ENCODE measurements at places on chromosomes 3 and 15.

DNA sequence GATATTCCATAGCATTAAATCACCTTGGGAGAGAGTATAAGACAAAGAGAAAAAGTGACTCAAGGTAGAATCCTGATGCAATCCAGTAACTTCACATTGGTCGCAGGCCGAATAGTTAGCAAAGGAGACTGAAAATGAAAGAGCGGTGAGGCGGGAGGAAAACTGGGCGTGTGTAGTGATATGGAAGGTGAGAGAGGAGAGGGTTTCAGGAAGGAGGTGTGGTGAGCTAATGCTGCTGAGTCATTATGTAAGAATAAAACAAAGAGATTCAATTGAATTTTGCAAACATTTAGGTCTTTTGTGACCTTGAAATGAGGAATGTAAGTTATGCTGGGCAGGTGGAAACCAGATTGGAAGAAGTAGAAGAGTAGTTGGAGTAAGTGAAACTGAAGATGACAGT lies 235.3 kb downstream of the C3orf38 start:
- no peak for DNase-seq

GRCh38 chr3:110077093-110077492 lies 739.7 kb upstream of the DPPA4 start:
- DNase-seq = no peak

DNA sequence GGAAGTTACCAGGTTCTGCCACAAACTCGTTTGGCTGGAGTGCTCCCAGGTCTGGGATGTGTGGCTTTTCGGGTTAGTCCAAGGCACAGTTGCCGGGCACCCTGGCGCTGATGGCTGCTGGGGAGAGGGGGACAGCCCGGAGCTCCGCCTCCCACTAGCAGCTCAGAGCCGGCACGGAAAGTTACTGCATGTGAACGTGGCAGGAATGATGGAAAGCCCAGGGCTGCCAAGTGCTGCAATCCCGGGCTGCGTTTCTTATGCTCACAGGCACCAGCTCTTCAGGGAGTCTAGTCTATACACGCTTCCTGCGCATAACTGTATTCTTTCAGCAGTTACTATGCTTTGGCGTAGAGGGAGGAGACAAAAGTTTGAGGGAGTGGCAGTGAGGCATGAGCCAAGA lies 141.8 kb upstream of the ICE2 start:
- DNase-seq = no peak

GRCh38 chr3:123331651-123332050 lies 117.2 kb downstream of the ADCY5 start:
- no peak for DNase-seq

DNA sequence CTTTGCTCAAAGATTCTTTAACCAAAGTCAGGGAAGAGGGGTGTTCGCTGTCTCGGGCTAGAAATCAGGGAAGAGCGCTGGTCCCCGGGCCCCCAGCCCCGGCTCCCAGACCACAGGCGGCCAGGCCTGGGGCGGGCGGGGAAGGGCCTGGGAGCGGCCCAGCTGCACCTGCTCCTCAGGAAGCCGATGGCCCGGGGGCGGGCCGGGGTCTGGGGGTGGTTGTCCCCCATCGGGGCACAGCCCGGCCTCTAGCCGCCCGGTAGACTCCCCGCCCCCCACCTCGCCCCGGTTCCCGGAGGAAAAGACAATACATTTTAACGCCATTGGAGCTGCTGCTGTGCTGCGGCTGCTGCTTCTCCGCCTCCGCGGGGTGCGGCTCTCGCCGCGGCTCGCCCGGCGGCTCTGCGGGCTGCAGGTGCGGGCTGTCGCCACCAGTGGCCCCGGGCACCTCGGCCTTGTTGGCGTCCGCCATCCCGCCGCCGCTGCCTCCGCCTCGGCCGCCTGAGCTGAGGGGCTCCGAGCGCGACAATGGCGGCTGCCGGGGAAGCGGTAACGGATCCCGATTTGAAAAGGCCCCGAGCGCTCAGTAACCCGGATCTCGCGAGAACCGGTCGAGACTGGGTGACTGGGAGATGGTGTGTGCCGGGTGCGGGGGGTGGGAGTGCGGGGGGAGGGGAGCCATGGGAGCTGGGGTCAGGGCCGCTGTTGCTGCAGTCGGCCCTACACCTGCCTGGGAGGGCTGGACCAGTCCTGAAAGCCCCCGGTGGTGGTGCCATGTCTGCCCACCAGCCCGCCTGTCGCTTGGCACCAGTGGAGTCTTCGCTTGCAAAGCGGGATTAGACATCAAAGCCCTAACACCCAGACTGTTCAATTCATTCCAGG lies at the start of gene MYEF2:
Gene MYEF2, minus strand, starts transcription at position 530 of the 882 bp plus-strand sequence. Its CDS starts 58 bp downstream, at position 472.
- peak; percentile 61 for DNase-seq

GRCh38 chr3:124248471-124249028 lies 256.6 kb upstream of the ROPN1 start:
- no peak for DNase-seq

GRCh38 chr3:111675846-111676210 lies 80.7 kb upstream of the ZBED2 start:
- no peak for DNase-seq

DNA sequence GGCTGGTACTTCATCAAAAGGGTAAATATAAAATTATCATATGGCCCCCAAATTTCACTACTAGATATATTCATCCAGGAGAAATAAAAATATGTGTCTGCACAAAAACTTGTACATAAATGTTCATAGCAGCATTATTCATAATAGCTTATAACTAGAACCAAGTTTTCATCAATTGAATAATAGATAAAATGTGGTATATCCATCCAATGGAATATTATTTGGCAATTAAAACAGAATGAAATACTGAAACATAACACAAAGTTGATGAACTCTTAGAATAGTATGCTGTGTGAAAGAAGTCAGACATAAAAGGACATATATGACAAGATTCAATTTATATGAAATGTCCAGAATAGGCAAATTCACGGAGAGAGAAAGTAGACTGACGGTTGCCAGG lies 389.3 kb upstream of the ADAMTS9 start:
- no peak for DNase-seq

- DNase-seq = no peak
These were observed 35.0 kb downstream of the CIP2A start for GRCh38 chr3:108554229-108554628.

DNA sequence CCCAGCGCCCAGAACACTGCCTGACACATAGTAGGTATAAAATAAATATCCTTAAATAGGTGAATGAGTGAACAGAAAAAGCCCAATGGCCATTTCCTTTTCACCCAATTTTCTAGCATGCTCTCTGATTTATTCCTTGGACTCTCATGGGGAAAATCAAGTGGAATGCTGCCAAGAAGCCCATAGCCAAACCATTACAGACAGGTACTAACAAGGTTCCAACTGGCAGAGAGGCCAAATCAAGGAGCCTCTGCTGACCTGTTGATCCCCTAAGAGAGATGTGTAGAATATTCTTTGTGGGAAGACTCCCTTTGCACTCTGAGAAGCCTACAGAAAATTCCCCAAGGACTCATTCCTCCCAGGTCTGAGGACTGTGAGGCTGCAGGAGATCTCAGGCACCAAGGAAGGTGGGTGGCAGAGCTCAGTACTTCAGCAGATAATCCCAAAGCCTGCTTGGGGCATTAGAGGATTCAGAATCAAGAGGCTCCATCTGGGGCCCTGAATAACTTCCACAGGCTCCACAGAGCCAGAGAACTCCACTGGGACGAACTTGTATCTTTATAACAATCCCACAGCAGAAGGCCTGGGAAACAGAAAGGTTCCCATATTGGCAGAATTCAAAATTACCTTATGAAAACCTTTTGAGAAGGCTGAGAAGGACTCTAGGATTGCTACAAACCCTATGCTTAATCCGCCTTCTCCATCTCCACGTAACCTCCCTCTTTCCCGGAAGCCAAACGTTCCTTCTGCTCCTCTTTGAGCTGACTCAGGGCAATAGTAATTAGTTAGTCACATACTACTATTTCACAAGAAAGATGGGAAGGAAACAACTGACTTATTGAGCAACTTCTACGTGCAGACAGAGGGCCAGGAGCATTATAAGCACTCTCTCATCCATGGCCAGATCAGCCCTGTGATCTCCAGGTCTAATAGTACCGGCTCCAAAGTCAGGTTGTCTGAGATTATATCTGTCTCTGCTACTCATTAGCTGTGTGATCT lies 34.5 kb downstream of the PRICKLE2 start:
- no peak for DNase-seq

DNA sequence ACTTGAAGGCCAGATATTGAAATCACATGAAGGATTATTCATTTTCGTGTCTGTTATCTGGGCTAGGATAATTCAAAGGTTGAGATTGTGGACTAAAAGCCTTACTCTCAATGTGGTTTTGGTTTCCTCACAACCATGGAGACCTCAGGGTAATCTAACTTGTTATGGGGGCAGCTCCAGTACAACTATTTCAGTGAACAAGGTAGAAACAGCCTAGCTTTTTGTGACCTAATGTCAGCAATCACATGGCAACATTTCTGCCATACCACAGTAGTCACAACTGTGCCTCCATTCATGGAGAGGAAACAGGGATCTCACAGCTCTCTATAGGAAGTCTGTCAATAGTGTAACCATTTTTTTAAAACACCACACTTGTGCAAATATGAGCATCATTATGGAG lies 62.4 kb upstream of the RARB start:
- DNase-seq = no peak

GRCh38 chr3:3560591-3561311 lies 238.5 kb upstream of the LRRN1 start:
- DNase-seq = no peak

DNA sequence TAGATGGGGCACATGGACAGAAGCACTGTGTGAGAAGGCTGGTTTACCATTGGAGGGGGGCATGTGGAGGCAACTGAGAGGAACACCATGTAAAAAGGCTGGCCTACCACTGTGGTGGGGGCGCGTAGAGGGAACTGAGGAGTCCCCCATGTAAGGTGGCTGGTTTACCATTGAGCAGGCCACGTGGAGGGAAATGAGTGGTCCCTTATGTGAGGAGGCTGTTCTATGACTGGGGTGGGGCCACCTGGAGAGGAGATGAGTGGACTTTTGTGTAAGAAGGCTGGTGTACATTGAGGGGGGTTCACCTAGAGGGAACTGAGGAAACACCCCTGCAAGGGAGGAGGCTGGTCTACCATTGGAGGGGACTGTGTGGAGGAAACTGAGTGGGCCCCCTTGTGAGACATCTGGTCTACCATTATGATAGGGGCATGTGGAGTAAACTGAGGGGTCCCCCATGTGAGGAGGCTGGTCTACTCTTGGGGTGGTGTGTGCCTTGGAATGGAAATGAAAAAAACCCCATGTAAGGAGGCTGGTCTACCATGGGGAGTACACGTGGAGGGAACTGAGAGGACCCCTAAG lies 156.9 kb downstream of the FBLN2 start:
- no peak for DNase-seq

DNA sequence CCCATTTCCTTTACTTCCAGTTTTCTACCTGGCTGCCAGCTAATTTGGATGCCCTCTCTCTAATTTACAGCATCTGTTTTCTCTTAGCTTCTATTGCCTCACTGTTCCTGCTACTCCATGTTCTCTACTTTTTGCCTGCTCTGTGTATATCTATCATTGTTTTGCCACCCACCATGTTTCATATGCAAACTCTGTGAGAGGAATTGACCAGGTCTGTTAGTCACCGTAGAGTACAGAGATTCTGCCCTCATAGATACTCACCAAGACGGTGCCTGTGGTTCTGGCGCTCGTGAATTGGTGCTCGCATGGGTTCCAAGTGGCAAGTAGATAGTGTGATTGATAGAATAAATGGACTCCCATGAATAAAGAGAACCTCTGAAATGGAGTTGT lies 288.8 kb downstream of the CNTN6 start:
- DNase-seq = no peak

DNA sequence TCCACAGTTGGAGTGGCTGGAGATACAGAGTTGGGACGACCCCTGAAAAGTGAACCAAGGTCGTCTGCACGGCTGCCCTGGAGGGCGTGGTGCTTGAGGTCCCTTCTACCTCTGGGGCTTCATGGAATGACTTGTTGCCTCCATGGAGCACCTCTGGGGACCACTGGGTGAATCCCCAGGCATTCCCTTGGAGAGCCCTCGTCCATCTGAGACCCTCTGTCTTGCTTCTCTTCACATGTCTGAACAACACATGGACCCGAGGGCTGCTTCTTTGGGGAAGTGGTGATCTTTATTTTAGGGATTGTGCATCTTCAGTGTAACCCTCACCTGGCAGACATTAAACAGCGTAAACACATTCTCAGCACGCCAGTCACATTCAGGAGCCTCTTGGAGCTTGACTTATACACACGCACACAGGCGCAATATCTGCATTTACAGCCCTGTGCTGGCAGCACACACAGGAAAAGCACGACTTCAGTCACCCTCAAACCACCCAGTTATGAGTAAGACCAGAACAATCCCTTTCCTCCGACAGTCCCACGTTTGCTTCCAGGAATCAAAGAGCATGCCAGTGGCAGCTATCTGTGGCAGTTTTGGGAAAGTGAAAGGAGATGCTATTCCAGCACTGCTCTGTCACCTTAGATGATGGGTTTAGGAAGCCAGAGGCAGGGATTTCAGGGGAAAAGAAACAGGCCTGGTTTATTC lies 12.6 kb downstream of the FAM107A start:
- DNase-seq = no peak

GRCh38 chr15:74337146-74337545 lies 30.3 kb downstream of the CYP11A1 start:
- no peak for DNase-seq

GRCh38 chr15:96053031-96053780 lies 277.3 kb upstream of the NR2F2 start:
- no peak for DNase-seq

- no peak for DNase-seq
These were observed 12.5 kb downstream of the SAMD7 start for GRCh38 chr3:169923831-169924230.

GRCh38 chr3:132730891-132731580 lies 8.8 kb upstream of the NPHP3 start:
- DNase-seq = no peak

- DNase-seq = no peak
These were observed 116.0 kb downstream of the IGF1R start for GRCh38 chr15:98764291-98764690.
